ENCODE measurements at places on chromosomes 12 and 14.

- no peak for DNase-seq
Observed at GRCh38 chr12:64633940-64634337, 23.6 kb downstream of the RASSF3 start.

- DNase-seq: no peak
Observed at GRCh38 chr12:104973250-104973649, 12.9 kb upstream of the NOPCHAP1 start.

GRCh38 chr12:120439646-120440247 is 1.8 kb downstream of the COX6A1 start:
- DNase-seq: no peak

- DNase-seq: no peak
Observed at GRCh38 chr14:53875324-53875897, 81.2 kb downstream of the BMP4 start.

DNA sequence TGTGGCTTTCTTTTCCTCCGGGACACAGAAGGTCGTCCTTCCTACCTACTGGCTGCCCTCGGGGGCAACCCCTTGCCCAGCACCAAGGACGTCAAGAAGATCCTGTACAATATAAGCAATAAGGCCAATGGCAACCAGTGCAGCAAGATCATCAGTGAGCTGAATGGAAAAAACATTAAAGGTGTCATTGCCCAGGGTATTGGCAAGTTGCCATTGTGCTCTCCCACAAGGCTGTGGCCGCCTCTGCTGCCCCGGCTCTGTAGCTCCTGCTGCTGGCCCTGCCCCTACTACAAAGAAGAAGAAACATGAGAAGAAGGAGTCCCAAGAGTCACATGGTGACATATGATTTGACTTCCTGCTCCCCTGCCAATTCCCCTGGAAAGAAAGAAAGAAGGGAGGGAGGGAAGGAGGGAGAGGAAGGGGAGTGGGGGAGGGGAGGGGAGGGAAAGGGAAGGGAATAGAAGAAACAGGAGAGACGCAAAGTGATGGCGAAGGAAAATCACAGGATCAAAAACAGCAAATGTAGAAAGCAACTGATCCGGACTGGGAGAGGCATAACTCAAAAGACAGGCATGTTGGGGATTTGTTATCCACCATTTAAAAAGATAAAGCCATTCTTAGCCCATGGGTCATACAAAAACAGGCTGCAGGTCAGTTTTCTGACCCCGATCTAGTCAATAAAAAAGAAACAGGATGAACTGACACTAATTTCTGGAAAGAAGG is 61.3 kb upstream of the RESF1 start:
- no peak for DNase-seq

DNA sequence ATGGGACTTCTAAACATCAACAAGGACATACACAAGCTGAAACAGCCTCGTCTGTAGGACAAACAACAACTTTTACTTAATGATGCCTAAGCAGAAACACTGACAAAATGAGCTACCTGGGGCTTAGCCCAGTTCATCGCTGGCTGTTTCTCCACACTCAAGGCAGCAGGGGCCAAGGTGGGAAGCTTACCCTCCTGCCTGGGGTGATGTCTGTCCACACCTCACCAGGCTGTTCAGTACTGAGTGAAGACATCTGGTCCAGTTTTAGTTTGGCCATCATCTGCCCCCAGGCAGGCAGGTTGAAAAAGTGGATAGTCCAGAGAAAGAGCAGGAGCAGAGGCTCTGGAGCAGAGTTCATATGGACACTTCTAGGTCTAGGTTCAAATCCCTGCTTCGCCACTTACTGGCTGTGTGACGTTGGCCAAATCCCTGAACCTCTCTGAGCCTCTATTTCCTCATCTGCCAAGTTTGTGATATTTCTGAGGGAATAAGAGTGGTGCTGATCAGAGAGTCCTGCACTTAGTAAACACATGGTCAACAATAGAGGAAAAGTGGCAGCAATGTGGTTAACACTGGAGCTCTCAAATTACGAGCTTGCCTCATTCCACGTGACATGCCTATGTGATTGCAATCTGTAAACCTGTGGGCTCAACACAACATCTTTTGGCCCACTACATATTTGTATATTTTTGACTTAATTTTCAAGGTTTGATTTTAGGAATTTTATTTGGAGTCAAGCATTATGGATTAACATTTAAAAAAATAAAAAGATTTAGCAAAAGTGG is 720.1 kb upstream of the TMEM132C start:
- no peak for DNase-seq

DNA sequence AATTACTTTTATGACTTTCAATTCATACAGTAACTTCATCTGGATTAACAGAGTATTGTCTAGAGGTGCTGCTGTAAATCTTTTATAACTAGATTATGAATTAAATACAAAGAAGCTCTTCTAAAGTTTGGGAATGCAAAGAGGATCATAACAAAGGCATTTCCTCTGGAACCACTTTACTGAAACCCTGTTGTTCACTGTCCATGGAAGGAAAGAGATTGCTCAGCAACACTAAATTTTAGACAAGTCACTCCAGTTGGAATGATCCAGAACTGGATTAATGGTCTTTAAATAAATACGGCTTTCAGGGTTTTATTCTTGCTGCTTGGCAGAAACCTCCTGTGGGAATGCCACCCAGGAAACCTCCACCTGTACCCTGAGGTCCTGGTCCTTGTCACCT is 250.6 kb downstream of the KSR2 start:
- DNase-seq: no peak

GRCh38 chr12:100187857-100188519 is 12.6 kb upstream of the ACTR6 start:
- no peak for DNase-seq

DNA sequence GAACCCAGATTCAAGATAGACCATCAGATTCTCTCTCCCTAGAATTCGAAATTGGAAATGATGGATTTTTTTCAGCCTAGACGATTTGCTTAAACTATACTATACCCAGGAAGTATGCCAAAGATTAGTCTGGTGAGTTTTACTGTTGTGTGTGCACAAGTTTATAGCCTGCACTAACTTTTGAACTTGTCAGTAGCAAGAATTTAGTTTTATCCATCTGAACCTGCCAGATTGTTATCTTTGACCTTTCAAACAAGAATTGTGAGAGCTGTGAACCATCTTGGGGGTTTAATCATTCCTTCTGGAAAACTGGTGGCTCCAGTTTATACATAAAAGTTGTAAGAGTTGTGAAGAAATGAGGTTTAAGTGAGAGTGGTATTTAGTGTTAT is 243.5 kb upstream of the DAAM1 start:
- no peak for DNase-seq

DNA sequence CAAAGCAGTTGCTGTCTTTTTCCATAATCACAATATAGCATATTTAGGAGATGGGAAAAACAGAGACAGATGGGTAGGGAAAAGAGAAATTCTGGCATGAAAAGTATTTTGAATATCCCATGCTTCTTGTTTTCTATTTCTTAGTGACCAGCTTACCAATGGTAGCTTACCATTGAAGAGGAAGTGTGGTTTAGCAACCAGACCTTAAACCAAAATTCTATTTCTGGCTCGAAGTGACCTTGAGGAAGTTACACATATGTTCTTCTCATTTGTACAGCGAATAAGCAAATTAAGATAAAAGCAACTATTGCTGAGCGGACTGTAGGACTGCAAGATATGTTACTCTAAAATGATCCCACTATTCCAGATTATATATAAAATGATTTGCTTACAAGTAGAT is 82.9 kb downstream of the FGD4 start:
- DNase-seq: no peak

DNA sequence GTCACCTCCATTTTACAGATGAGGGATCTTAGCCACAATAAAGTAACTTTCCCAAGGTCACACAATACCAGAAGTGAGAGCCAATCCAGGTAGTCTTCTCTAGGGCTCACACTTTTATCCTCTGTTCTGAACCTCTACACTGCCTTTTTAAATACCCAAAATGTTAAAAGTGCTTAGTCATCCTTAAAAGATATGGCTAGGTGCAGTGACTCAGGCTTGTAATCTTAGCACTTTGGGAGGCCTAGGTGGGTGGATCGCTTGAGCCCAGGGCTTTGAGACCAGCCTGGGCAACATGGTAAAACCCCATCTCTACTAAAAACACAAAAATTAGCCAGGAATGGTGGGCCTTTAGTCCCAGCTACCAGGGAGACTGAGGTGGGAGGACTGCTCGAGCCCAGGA is 104.1 kb upstream of the PPP4R3A start:
- no peak for DNase-seq

GRCh38 chr12:77089686-77090220 is 24.4 kb upstream of the E2F7 start:
- DNase-seq: no peak

- DNase-seq: peak; percentile 4
Observed at GRCh38 chr12:5318874-5319273, 113.0 kb upstream of the NTF3 start.

DNA sequence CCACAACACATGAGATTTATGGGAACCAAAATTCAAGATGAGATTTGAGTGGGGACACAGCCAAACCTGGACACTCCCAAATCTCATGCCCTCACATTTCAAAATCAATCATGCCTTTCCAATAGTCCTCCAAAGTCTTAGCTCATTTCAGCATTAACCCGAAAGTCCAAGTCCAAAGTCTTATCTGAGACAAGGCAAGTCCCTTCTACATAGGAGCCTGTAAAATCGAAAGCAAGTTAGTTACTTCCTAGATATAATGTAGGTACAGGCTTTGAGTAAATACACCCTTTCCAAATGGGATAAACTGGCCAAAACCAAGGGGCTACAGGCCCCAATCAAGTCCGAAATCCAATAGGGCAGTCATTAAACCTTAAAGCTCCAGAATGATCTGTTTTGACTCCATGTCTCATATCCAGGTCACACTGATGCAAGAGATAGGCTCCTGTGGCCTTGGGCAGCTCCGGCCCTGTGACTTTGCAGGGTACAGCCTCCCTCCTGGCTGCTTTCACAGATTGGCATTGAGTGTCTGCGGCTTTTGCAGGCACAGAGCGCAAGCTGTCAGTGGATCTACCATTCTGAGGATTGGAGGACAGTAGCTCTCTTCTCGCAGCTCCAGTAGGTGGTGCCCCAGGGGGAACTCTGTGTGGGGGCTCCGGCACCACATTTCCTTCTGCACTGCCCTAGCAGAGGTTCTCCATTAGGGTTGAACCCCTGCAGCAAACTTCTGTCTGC is 60.1 kb downstream of the LRIG3 start:
- no peak for DNase-seq

GRCh38 chr12:2322554-2323120 is 269.9 kb downstream of the CACNA1C start:
- DNase-seq: no peak

DNA sequence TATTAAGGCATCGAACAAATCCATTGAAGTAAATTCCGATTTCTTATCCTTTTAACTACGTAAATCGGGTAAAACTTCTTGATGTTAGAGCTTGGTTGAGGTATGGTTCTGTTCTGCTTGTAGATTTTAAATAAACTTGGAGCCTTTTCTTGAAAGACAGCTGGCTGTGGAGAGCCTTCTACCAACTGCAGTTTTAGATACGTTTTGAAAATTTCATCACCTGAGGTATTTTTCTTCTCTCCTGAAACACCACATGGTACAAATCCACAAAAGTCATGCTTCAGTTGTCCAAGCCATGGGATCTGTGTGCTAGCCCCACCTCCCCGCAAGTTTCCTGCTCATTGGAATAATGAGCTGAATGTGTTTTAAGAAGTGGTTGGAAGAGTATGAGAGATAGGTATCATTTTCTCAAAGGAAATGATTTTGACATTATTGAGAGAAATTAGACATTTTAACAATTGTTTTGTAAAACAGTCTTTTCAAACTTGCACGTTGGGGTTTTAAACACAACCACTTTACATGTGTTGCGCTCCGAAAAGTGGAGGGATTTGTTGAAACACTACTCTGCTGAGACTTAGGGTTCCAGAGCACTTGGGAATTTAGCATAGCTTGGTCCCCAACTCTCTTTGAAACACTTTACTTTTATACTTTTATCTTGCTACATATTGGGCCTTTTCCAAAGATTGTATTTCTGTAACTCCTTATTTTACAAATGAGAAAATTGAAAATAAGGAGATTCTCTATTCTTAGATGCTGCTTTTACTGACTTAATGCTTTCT is 1.4 kb downstream of the PPM1A start:
- DNase-seq: no peak

DNA sequence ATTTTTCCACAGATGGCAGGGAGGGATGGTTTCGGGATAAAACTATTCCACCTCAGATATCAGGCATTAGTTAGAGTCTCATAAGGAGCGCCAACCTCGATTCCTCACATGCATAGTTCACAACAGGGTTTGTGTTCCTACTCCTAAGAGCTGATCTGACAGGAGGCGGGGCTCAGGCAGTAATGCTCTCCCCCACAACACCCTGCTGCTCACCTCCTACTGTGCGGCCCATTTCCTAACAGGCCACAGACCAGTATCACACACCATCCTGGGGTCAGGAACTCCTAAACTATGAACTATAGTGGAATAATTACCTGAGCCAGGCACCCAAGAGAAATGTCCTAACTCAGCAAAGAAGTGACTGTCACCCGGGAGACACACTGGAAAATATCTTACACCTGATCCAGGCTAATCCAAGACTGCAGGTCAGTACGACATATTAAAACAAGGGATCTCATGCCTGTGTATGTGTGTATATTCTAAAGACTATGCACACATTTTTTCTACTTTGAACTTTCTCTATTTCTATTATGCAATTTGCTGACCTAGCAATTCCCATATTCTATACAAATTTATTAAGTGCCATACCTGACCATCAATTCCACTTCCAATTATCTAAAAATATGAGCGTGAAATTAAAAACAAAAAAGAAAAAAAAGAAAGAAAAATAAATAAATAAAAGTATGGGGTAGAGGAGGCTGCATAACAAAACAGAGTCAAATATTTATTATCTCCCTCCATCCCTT is 4.7 kb downstream of the NAA25 start:
- no peak for DNase-seq

GRCh38 chr12:120358412-120359100 is 10.4 kb downstream of the MSI1 start:
- no peak for DNase-seq

DNA sequence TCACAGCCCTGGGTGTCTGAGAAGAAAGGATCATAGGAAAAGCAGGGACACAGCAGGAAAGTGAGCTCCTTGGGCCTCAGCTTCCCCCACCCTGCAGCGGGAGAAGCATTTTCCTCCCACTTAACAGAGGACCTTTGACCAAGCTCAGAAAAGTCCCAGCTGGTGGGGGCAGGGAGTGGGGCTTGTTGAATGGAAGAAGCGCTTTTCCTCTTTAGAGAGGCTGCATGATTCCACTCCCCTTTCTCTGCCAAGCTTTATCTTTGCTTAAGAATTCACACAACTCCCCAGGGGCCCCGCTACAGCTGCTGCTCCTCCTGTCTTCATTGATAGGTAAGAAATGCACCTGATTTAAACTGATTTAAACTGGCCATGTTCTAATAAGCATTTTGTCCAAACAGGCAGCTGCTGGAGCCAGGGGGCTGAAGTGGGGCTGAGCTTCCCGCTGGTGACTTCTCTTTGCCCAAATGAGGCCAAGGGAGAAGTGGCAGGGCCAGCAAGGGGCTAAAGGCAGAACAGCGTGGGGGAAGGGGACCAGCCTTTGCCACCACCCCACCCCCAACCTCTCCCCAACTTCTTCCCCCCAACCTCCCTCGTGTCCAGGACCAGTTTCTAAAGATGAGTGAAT is 1.7 kb upstream of the PAPLN start:
- no peak for DNase-seq

- DNase-seq: no peak
Observed at GRCh38 chr12:95416111-95416636, 57.8 kb upstream of the METAP2 start.
